Retinal pigment epithelial cell (primary cell): ENCODE measurements at places on chromosomes 1 and 21.

- no peak for DNase-seq
These were observed 1.7 kb upstream of the LRRC52 start for GRCh38 chr1:165542015-165542631.

DNA sequence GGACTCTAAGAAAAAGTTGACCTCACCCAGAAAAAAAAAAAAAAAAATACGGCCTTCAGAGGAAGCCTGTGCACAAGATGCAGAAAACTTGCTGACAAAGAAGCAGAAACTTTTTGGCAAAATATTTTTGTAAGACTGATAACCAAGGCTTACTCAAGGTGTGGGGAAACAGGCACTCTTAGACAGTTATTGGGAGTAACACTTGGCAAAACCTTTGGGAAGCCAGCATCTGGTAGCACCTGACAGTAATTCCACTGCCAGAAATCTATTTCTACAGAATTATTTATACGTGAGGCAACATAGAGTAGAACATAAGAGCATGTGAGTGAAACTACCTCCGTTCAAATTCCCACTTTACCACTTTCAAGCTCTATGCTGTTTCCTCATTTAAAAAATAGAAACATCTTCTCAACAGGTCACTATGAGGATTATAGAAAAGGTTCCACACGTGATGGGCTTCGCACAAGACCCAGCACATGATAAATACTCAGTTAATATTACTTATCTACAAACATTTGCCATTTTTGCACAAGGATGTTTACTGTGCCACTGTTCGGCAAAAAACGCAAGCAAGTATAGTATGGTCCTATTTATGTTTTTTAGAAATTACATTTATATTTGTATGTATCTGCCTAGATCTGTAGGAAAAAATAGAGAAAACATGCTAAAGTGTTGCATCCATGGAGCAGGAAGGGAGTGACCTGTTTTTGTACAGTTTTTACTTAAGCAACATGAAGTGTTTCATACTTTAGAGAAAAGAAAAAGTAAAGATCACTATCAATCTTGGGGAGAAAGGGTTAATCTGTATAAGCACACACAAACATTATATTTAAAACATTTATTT is 22.2 kb downstream of the MRPL39 start:
- DNase-seq = no peak

DNA sequence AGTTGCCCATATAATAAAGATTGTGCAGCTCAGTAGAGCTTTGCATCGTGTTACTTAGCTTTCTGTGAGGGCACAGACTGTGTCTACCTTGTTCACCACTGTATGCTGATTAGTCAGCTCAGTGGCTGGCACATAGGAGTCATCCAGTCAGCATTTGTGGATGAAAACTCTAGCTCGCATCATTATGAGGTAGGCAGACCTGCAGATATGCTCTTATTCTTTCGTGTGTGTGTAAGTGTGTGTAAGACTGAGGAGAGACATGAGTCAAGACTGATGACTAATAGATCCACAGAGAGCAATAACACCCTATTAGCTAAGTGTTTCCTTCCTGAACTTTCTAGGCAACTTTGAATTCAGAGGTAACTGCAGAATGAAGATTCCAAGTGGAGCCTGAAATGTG is 17.1 kb downstream of the TTF2 start:
- peak; percentile 89 for DNase-seq

DNA sequence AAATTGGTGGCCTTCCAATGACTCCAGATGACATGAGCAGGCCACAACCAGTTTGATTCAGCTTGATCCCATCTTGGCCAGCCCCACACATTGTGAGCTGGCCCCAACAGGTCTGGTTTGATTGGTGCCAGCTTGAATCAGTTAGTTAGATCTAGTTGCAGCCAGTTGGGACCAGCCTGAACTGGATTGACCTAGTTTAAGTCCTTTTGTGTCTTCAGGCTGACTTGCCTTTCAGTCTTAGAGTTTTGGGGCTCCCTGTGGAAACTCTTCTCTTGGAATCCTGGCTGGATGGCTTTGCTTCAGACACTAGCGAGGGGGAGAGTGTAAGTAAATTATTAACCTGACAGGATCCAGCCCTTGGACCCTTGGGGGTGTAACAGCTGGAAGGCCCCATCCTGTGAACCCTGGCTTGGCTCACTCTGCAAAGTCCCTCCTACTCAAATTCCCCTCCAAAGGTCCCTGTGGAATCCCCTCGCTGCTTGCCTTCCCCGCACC is 36.2 kb upstream of the POU3F1 start:
- no peak for DNase-seq

- DNase-seq = no peak
These were observed 1186.6 kb downstream of the MRPL39 start for GRCh38 chr21:24420689-24421088.
